ENCODE measurements at places on chromosomes 5 and 9.
A peak's percentile ranks its signal among the peaks of the same experiment; 100 is the strongest.

DNA sequence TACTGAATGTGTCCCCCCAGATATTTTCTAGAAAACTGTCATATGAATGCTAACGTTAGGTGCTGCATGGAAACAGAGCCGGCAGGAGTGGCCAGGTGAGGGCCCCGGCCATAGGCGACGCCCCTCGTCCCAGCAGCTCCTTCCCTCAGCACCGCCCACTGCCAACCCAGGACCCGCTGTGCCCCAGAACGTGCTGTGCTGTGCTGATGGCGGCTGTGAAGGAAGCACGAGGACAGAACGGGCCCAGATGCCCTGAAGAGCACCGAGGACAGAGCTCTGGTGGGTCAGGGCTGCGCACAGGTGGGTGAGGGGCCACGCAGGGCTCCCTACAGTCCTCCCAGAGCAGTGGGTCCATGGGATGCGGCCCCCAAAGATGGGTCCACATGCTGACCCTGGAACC, 30.3 kb downstream of the LPCAT1 start:
- no peak for DNase-seq

GRCh38 chr9:33105959-33106358, 29.5 kb upstream of the SMU1 start:
- DNase-seq: no peak

DNA sequence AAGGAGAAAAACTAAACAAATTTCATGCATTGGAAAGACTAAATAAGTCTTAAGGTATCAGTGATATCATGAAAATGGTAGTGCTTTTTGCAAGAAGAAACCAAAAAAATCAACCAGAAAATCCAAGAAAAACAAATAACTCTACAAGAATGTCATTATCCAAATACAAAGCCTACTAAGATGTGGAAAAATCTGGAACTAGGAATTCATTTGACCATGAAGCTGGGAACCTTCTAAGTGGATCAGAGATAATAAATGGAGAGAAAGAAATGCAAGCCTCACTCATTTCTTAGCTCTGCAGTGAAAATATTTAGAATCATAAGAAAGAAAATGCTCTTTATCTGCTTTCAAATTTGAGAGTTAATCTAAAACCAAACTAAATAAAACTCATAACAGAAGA, 51.3 kb downstream of the RASEF start:
- DNase-seq: no peak

DNA sequence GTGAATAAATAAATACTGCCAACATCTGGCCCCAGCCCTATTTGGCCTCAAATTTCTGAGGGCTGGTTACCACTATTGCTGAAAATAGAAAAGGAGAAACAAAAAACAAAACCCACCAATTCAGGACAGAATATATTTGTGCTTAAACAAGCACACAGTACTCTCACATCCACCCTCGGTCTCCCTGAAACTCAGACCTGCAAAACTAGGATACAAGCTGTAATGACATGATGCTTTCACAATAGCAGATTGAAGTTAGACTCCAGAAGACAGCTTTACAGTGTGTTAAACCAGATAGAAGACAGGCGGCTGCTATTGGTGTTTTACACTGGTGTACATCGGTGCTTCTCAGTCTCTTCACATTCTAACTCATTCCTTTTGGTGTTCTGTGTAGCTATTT, 214.9 kb upstream of the DMRT1 start:
- no peak for DNase-seq

DNA sequence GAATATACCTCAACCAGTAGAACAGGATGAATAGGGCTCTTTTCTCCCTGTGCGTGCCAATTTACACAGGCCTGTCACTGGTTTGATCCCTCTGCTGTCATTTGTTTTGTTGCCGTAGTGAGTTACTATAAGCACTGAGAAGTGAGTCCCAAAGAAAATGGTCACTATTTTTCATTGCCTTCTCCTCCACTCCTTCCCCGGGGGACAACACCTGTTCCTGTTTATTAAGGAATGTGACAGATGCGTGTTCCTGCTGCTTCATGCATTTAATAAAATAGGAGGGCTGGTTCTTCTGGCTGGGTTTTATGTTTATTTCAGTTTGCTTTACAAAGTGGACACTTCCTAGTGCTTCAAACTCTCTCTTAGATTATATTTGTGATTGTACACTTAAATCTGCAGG, 6.4 kb downstream of the THBS4 start:
- no peak for DNase-seq

DNA sequence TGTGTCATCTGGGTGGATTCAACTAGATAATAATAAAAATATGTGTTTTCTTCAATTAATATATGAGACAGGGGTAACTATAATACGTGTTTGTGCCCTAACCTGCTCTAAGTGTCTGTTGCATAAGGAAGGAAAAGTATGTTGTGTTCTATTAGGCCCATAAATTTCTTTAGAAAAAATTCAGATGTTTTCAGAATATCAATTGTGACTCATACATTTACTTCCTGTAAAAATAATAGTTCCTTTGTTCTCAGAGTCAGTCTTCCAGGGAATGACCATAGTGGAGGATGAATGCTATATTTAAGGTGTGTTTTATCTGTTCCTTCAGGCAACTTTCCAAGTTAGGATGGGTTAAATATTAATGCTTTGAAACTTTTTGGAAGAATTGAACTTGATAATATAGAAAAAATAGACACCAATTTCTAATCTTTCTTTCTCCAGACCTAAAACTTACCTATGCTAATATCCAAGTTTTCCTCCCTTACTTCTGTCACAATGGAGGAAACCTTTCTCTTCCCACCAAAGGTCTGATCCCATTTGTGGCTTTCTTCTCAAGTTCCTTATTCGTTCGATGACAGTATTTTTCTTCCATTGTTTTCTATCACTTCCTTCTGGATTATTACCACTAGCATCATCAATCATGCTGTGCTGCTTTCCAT, 49.9 kb downstream of the ISL1 start:
- no peak for DNase-seq

DNA sequence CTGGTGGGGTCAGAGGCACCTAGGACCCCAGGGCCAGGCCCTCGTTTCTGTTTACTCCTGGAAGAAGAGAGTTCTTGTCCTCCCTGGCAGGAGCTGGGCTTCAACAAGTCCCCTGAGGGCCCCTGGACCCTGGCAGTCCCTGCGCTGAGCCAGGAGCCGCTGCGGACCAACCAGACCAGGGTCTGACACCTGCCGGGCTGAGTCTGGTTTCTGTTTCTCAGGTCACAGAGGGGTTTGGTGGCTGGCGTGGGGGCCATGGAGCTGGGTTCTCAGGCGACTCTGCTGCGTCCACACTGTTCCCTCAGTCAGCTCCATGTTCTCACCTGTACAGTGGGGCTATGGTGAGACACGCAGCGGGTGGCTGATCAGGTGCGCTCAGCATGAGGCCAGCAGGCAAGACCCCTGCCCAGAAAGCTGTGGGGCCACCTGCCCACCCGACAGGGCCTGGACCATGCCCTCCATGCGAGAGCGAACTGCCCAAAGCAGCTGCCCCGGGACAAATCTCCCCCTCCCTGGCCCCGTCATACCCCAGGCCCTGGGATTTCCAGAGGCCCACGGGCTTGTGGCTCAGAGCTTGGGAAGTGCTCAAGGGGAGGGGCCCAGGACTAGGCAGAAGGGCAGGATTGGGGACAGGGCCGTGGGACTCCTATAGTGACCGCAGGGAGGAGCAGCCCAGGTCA, 17.9 kb upstream of the NOTCH1 start:
- no peak for DNase-seq

DNA sequence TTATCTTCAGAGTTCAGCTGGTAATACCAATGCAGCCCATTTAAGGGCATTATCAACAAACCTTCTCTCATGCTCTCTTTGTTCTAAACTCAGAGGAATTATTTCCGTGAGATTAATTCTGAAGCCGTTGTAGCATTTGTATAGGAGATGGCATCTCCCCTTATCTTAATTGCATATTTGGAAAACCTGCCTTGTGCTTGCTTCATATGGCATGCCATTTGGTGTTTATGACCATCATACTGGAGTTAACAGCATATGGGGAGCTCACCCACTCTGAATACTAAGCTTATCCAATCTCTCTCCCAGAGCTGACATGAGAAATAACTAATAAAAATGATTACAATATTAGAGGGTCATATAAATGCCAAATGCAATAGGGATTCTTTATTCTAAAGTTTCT, 243.2 kb downstream of the BRINP1 start:
- DNase-seq: no peak

- no peak for DNase-seq
Observed at GRCh38 chr9:126337729-126338372, 11.2 kb downstream of the MVB12B start.

GRCh38 chr9:133861086-133861485, 122.9 kb upstream of the SARDH start:
- no peak for DNase-seq

DNA sequence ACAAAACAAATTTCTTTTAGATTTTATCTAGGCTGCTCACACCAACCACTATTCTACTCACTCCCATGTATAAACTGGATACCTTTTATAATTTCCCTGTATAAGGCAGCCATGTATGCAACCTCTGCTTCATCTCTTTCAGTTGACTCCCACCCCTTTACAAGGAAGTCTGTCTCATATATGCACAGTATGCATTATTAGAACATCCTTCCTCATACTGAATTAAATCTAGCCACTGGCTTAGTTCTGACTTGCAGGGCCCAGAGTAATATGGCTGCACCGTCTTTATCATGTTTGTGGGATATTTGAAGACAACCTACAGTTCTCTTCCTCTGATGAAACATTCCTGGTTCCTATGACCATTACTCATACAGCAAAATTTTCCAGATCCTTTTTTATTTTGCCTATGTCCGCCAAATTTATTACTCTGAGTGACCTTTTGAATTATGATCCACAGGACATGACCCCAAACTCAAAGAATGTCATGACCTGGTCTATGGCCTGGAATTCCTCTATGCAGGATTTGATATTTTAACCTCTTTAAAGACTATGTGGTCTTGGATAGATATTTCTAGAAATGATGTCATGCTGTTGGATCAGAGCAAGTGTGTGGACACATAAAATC, 76.6 kb upstream of the ITGA1 start:
- no peak for DNase-seq

DNA sequence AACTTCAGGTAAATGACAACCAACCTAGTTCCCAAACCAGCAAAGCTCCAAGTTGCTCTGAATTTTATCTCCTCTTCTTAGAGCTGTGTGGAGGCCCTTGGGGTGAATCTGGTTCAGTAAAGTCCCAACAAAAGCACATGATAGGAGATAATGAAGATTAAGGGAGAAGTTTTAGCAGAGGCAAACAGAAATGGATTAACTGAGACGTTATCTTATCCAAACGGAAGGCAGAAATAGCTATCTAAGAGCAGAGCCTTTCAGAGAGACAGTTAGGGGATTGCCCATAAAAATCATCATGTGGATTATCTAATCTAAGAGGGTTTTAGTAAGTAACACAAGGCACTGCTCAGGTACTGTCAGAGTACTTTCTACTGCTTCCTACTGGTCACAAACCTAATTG, 183.9 kb upstream of the ZNF618 start:
- no peak for DNase-seq

DNA sequence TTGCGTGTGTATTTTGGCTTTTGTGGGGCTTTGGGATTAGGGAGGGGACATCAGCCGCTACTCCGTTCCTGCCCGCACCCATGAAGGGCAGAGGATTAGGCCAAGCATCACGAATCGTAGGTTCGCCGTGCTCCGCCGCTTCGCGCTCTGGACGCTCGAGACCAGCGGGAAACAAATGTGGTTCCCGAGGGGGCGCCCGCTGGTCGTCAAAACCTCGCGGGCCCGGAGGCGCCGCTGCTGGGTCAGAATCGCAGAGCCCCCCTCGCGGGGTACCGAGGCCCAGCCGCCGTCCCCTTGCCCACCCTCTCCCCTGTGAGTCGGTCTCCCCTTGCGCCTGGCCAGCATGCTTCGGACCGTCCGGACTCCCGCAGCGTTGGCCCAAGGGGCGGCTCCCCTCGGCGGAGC, 2.3 kb upstream of the PAX5 start:
- DNase-seq: no peak

GRCh38 chr5:77087484-77088261, 588 bp upstream of the ZBED3 start:
- peak; percentile 83 for DNase-seq

- DNase-seq: no peak
Observed at GRCh38 chr9:136602193-136602885, 56.5 kb upstream of the NOTCH1 start.

DNA sequence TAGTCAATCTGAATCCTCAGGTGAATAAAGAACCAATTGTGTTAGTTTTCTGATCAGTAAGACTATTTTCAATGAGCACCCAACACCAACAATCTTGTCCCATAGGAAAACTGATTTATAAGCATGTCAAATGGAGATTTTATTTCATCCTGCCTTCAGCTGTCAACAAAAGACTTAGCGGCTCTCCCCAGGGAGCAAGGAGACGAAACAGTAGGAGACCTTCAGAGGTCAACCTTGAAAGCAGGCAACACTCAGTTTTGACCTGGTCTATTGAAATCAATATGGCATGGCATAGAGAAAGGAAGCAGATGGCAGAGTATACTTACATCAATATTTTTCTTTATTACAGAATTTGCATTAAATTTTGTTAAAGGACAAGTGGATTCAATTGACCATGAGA, 34.1 kb downstream of the ZNF622 start:
- DNase-seq: no peak

- no peak for DNase-seq
Observed at GRCh38 chr5:103411711-103412110, 150.9 kb downstream of the NUDT12 start.

DNA sequence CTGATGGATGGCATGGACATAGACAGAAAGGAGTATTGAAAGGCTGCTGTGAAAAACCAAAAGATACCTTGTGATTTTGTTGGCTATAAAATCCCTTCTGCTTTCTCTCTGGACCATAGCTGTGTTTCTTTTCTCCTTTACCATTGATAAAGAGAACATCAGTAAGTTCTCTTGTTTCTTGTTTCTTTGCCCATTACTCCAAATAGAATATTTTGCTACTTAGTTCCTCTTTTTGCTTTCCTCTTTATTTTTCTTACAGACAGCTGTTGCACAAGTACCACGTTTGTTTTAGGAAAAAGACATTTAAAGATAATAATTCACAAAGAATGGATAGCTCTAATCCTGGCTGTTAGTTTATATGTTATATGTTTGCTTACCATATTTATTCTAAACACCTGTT, 1129.2 kb downstream of the DTWD2 start:
- DNase-seq: no peak

DNA sequence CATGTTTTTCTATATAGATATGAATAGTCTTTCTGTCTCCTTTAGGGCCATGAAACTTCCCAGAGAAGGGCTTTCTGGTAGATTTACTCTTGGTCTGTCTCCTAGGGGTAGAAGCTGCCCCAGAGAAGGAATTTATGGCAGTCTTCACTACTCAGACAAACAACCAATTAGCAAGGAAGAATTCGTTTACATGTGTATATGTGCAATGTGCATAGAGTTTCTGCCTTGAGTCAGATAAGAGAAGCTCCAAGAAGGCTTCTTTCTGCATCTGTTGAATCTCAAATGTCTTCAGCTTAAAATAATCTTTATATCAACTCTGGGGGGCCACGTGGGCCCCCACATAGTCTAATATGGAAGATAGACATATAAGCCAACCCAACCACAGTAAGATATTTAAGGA, 7.6 kb upstream of the CLINT1 start:
- no peak for DNase-seq

GRCh38 chr5:56625541-56625940, 189.8 kb upstream of the MAP3K1 start:
- peak; percentile 92 for DNase-seq
